Activated naive CD4-positive, alpha-beta T cell treated with anti-CD3 and anti-CD28 coated beads, Interleukin-2, amount 10 ng/mL, durations not matched to agents 7 days and 5 days (primary cell): ENCODE measurements at places on chromosomes 6 and 20.
A peak's percentile ranks its signal among the peaks of the same experiment; 100 is the strongest.

GRCh38 chr6:84796343-84796742, 31.9 kb upstream of the TBX18 start:
- no peak for DNase-seq

GRCh38 chr20:29427201-29428060, 1830.0 kb upstream of the DEFB115 start:
- DNase-seq: peak; percentile 46

GRCh38 chr20:25336561-25337422, 53.8 kb downstream of the ABHD12 start:
- no peak for DNase-seq

GRCh38 chr6:169971081-169971861, 219.8 kb downstream of the ERMARD start:
- no peak for DNase-seq

- DNase-seq: no peak
These were observed 244.3 kb downstream of the PTPRT start for GRCh38 chr20:42945234-42945994.

- DNase-seq: no peak
These were observed 4.2 kb upstream of the CALHM6 start for GRCh38 chr6:116456927-116457326.

DNA sequence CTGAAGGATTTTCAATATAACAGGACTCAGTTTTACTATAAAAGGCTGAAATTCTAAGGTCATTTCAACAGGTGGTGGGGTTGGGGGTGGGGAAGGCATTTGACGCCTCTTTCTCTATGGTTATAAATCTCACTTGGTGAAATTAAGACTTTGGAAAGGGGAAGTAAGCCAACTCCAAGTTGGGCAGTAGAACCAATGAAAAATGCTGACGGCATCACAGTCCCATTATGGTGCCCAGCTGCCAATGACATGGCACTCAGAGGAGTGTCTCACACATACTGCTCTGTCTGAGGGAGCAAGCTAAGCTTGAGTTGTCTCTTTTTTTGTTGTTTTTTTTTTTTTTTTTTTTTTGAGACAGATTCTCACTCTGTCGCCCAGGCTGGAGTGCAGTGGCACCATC, 4.7 kb downstream of the SLC16A10 start:
- DNase-seq: no peak

DNA sequence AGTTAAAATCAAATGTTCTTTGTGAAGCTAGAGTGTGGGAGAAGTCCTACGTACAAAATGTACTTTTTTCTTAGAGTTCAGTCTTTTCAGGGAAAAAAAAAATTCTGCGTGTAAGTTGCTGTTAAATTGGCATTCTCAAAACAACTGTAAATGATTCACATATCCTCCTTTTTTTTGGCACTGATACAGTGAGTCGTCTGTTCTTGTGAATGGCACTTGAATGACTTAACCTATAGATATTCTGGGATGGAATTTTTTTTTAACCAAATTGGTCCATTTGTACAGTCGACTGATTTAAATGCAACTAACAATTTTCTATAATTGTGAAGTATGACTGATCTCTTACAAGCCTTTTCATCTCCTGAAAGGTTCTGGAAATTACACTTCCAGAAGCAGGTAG, 5.5 kb upstream of the JAG1 start:
- no peak for DNase-seq

DNA sequence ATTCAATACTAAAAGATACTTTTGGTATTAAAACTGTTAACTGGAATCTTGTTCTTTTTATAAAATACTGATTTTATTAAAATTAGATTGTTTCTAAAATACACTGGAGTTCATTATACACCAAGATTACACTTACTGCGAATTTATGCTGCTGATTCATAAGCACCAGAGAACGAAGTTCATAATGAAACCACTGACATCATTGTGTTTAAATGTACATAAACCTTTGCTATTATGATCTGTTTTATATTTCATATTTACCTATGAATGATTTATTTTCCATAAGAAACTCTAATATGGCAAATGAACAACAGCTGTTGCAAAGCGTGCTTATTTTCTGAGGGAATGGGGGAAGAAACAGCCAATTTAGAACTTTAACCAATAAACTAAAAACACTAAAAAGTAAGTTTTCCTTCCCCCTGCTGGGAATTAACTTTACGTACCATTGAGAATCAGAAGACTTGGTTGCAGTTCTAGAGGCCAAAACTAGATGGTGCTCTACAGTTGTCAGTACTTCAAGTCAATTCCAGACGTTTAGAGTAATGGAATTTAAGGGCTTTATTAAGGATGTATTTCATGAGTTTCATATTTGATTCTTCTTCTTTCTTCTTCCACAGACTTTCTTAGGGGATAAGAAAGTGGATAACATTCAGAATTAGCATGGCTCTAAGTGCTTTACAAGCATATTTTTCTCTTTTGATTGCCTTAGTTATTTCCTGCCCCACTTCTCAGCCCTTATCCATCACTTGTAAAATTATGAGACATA, 30.8 kb upstream of the COL19A1 start:
- DNase-seq: no peak

DNA sequence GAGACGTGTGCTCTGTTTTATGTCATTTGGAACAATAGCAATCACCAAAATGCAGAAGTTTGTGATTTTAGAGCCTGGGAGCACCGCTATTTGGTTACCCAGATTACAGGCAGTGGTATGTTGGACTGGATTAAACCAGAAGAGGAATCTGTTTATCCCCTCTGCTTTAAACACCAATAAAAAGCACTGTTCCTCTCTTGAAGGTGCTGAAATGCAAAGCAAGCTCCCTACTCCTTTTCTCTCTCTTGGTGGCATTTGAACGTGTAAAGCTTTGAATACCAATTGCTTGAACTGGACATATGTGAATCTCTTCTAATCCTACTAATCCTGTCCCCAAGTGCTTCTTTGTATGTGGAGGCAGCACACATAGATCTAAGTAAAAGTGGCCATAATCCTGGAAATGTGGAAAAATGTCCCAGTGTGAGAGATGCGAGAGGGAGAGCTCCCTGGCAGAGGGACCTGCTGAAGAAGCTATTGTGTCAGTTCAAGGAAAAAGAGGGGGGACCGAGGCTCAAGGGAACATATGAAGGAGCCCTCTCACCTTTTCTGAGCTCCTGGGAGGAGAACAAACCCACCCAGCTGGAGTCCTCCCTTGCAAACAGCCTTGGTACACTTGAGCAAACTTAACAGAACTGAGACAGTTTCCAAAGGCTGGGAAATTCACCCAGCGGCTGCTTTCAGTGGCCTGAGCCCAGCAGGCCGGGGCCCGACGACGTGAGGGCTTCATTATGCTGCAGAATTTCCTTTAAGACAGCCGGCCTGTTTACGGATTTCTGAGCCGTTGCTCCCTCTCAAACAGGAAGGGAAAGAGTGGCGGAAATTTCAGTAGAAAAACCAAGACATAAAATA, 18.8 kb upstream of the OLIG3 start:
- no peak for DNase-seq

DNA sequence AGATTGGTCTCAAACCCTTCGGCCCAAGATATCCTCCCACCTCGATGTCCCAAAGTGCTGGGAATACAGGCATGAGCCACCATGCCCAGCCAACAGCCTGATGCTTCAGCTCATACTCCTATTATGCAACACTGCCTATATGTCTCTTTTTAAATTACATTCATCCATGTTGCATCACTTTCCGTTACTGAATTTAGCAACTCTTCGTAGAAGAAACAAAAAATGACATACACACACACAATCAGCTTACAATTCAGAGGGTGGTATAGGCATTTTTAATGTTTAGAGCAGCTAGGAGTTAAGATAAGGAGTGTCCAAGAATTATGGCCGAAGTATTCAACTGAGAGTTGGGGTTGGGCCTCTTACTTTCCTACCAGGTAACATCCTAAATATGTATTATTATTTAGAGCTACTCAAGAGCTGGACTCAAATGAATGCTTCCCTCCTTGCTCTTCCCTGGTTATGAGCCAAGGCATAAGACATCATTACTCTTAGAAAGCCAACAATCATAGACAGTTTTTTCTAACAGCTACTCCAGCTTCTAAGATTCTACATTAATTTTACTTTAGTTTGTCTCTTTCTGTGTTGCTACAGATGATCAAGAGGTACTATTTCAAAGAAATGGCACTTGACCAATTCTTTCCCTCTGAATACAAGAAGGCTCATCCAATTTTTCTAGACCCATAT, 62.0 kb upstream of the BMP5 start:
- no peak for DNase-seq

- DNase-seq: no peak
These were observed 29.2 kb downstream of the GOPC start for GRCh38 chr6:117573006-117573680.

DNA sequence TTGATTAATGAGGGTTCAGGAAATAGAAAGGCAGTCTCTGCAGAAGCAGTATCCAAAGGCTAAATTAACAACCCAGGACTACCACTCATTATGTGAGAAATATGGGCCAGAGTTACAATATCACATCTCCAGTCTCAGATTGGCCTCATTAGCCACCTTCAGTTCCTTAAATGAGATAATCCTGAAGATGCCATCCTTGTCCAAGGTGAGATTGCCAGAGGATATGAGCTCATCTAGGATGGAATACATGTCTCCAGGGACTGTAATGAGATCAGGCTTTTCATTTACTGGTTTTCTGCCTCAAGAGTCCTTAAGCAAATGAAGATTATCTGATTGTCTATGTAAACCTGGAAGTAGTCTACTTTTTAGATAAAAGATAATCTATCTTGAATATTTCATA, 196.3 kb downstream of the FUT9 start:
- no peak for DNase-seq

DNA sequence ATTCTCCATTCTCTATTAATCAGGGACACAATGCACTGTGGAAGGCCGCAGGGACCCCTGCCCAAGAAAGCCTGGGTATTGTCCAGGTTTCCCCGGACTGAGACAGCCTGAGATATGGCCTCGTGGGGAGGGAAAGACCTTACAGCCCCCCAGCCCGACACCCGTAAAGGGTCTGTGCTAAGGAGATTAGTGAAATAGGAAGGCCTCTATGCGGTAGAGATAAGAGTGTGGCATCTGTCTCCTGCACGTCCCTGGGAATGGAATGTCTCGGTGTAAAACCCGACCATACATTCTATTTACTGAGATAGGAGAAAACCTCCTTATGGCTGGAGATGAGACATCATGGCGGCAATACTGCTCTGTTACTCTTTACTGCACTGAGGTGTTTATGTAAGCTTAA, 15.7 kb upstream of the EIF2S2 start:
- no peak for DNase-seq

DNA sequence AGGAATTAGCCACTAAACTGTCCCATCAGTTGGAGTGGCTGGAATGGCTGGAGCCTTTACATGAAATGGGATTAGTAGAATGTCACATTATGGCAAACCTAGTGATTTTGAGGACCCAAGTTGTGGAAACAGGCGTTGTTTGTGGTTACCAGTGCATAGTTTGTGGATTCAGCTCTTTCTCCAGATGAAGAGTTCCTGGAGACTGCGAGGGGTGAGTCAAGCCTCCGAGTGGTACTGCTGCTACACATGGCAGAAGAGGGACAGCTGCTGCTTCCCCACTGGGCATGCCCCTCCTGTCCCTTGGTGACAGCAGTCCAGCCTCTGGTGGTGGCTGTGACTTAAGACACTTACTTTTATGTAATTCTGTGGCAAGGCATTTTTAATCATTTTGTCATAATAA, 94.2 kb upstream of the SCP2D1 start:
- no peak for DNase-seq

DNA sequence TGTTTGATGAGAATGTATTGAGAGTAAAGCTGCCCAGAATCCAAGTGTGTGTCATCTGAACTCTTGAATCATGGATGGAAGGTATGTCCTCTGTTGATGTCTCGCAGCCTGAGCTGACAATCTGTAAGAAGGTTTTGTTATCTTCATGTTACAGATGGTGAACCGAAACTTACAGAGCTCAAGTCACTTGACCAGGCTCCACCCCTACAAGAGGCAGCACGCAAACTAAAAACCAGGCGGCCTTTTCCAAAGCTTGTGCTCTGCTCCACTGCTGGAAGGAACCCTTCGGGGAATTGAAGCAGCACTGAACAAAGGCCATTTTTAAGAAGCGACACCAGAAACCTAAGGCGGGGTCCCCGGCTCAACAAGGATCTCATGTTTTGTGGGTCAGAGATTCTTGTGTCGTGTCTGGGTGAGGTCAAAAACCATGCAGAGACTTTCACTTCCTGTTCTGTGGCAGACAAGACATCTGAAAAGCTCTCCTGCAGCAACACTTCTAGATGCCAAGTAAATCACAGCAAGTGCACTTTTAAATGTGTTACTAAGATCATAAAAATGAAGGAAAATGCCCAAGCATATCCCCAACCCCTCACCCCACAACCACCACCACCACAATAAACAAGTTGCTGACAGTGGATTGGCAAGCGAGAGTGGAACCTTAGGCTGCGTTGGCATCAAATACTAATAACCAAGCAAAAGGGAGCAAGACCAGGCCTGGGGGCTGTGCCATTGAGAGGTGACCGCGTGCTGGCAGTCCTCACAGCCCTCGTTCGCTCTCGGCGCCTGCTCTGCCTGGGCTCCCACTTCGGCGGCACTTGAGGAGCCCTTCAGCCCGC, 27.3 kb downstream of the NQO2 start:
- DNase-seq: peak; percentile 66

DNA sequence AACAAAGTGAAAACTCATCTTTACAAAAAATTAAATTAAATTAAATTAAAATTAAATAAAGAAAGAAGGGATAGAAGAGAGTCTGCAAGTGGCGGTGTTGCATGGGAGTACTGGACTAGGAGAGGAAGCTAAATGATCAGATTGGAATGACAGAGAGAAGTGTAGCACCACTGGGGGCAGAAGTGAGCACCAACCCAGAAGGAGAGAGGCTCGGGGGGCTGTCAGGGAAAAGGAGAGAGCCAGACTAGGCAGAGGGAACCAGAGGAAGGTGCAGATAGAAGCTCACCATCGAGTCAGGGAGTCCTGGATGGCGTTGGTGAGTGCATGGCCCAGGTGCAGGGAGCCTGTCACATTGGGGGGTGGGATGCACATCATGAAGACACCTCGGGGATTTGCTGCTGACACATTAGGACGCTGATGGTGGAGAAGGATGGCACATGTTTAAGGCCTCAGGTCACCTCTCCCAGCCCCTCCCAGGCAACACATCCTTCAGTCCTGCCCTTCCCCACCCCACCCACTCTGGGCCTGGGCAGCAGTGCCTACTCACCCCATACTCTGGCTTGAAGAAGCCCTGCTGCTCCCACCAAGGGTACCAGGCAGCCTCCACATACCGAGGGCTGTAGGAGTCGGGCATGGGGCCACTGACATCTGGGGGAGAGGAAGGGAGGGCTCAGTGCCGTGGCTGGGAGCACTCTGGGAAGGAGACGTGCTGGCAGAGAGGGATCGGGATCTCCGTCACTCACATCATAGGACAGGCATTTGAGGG, 4.0 kb downstream of the VARS1 start:
- peak; percentile 54 for DNase-seq

- no peak for DNase-seq
These were observed 188.2 kb downstream of the NFATC2 start for GRCh38 chr20:51354191-51354768.

GRCh38 chr6:51466427-51466826, 621.0 kb downstream of the PKHD1 start:
- no peak for DNase-seq

- DNase-seq: no peak
These were observed 6.9 kb downstream of the MANBAL start for GRCh38 chr20:37296371-37296770.
